ENCODE measurements at places on chromosomes 5 and 9.

DNA sequence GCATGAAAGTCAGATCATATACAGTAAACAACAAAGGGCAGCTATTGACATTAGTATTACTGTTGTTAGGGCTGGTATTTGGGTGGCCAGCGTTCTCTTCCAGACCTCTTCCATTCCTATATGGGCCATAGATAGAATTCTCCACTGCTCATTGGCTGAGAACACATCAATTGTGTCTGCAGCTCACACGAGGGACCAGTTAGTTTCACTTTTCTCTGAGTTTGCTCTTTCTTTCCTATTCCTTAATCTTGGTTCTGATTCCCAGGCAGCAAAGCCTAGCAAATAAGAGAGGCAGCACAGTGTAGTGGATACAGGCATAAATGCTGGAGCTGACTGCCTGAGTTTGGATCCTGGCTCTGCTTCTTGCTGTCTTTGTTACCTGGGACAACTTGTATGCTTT is 476.4 kb downstream of the SPOCK1 start:
- DNase-seq, result no peak

- no peak for DNase-seq
These were observed 17.0 kb upstream of the NTNG2 start for GRCh38 chr9:132144708-132145365.

DNA sequence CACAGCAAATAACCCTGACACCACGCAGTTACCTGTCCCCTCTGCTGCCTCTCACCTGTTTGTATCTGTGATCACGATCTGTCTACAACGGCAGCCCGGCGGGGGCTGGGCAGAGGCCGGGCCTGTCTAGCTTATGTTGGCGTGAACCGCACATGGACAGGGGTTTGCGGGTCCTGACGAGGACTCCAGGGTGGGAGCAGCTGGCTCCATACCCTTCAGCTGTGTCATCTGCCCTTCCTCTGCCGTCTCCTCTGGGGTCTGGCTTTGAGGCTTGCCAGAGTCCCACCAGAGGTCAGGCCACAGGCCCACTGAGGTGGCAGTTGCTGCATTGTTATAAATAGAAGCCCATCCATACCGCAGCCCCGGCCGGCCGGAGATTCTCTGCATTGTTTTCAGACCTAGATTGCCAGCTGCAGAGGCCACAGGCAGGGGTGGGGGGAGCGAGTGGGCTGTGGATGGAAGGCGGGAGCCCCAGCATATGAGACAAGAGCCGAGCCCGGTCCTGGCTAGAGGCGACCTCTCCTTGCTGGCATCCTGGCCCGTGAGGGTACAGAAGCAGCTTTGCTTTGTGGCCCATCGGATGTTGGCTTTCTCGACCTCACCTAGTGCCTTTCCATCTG is 37.8 kb downstream of the FAM78A start:
- no peak for DNase-seq

DNA sequence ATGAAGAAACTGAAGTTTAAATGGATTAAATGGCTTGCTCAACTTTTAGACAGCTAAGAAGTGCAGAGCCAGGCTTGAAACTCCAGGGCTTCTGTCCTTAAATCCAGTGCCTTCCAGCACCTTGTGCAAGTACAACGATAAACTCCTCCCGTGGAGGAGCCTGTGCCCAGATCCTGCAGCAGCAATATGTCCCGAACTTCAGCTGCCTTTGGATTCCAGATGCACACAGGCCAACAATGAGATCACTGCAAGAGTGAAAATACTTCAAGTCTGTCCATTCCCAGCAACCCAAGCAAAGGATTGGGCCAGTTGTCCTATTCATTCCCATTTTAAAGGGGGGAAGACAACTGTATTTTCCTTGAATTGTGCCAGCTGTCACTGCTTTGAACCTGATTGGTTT is 199.6 kb downstream of the CRB2 start:
- no peak for DNase-seq

DNA sequence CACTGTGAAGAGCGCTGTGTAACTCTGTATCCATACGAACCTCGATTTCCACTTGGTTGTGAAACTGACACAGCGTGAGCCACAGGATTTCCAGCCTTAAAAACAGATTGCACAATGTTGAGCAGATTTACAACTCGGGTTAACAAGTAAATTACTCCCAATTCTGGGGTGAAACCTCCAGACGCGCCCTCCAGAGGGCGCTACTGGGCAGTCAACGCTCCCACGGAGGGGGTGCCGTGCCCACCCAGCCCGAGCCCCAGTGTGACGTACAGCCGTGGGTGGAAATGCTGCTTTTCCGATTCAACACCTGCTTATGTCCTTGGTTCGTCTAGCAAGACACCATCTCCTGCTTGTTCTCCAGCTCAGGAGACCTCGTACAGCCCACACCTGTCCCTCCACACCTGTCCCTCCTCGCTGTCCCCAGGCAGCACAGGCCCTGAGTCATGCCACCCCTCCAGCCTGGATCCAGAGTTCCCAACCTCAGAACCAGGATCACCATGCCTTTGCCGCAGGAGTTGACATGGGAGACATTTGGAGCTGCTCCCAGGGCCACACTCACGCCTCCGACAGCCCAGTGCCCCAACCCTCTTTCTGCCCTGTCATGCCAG is 34.4 kb upstream of the SLC6A3 start:
- DNase-seq, result no peak
